ENCODE measurements at places on chromosomes 2 and 18. TPM values are rescaled to one million over a fixed set of nuclear protein-coding genes. Genes with fewer than 3 reads are reported as not detected.

CCDC68 gene
- total RNA-seq = 8.6 TPM

VWC2L gene
- not detected for total RNA-seq

- no peak for DNase-seq
Measured at GRCh38 chr18:55387139-55387984, 200.6 kb downstream of the TCF4 start.

GRCh38 chr2:162254236-162254871 is 11.1 kb upstream of the FAP start:
- no peak for DNase-seq

GRCh38 chr2:159275111-159275510 is 11.4 kb downstream of the WDSUB1 start:
- DNase-seq = no peak

Data from sciatic nerve (tissue), 2 donors.